ENCODE measurements at places on chromosomes 12 and 14.
A peak's percentile ranks its signal among the peaks of the same experiment; 100 is the strongest.

- DNase-seq = no peak
Observed at GRCh38 chr14:20707622-20708021, 19.1 kb downstream of the ANG start.

DNA sequence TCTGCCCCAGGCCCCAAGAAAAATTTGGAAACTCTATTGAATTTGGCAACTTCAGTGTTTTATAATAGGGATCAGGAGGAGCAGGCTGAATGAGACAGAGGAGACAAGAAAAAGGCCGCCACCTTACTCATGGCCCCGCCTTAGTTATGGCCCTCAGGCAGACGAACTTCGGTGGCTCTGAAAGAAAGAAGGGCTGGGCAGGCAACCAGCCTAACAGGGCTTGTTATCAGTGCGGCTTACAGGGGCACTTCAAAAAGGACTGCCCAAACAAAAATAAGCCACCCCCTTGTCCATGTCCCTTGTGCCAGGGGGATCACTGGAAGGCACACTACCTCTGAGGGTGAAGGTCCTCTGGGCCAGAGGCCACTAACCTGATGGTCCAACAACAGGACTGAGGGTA lies 146.3 kb upstream of the ATF7IP start:
- no peak for DNase-seq

- DNase-seq = no peak
Observed at GRCh38 chr14:51260225-51260624, 20.2 kb downstream of the TMX1 start.

GRCh38 chr12:54628186-54628846 lies 6.4 kb downstream of the LACRT start:
- no peak for DNase-seq

DNA sequence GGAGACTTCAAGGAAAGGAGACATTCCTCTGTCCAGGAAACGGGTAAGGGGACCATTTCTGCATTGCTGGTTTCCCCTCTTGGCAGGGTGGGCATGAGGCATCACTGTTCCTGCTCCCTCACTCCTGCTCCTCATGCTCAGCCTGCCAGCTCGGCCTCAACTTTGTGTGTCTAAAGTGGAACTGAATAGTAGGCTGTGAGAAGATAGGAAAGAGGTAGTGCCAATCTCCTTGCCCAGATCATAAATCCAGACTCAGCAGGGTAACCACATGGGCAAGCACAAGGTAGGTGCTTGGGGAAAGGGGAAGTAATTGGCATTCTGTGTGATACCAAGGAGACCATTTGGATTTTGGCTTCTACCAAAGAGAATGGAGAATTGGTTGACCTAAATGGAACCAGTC lies 2.6 kb downstream of the LTB4R start:
- DNase-seq = no peak

- no peak for DNase-seq
Observed at GRCh38 chr12:39252628-39253027, 190.3 kb downstream of the KIF21A start.

GRCh38 chr12:96044017-96044942 lies 8.9 kb upstream of the LTA4H start:
- peak; percentile 58 for DNase-seq

DNA sequence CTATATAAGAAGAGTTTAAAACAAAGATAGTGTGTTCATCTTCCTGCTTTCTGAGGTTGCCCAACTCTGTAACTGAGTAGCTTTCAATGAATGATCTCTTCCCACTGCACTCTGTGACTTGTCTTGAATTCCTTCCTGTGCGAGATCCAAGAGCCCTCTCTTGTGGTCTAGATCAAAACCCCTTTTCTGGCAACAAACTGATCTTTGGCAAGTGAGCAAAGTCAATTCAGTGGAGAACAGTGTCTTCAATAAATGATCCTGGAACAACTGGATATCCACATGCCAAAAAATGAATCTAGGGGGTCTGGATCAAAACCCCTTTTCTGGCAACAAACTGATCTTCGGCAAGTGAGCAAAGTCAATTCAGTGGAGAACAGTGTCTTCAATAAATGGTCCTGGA lies 8.5 kb downstream of the CFAP54 start:
- DNase-seq = peak; percentile 10

GRCh38 chr12:10119066-10119465 lies 10.9 kb downstream of the CLEC7A start:
- no peak for DNase-seq

DNA sequence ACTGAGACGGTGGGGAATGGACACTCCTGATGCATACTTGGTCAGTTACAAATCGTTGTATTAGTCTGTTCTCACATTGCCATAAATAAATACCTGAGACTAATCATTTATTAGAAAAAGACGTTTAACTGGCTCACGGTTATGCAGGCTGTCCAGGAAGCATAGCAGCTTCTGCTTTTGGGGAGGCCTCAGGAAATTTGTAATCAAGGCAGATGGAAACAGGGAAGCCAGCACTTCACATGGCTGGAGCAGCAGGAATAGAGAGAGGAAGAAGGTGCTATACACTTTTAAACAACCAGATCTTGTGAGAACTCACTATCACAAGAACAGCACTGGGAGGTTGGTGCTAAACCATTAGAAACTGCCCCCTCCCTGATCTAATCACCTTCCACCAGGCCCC lies 418.2 kb downstream of the FLRT2 start:
- DNase-seq = no peak

DNA sequence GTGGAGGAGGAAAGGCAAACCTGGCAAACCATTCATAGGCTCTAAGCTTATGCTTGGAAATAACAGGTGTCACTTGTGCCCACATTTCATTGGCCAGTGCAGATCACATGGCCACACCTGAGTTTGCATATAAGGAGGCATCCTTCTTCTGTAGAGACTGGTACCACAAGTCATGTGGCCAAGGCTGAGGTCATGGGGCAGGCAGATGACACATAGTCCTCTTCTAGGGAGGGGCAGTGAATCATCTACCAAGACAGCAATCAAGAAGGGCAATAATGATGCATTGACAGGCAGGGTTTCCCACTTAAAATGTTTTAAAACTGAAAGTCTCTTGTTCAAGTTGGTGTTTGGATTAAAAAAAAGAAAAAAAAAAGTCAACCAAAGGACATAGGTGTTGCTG lies 77.3 kb downstream of the DAAM1 start:
- DNase-seq = no peak

DNA sequence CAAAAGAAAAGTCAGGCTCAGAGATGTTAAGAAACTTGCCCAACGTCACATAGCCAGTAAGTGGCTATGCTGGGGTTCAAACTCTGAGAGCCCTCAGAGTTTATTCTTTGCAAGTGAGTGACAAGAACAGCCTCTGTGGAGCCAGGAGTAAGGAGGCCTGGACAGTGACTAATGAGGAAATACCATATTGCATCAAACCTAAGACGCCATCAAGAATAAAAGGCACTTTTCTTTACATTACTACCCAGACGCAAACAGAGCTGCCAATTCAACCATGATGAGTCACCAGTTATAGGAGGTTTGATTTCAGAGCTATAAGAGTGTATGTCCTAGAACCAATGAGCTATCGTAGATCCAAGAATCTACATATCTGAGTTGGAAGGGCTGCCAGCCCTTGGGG lies 9.4 kb downstream of the TNFRSF1A start:
- peak; percentile 75 for DNase-seq

DNA sequence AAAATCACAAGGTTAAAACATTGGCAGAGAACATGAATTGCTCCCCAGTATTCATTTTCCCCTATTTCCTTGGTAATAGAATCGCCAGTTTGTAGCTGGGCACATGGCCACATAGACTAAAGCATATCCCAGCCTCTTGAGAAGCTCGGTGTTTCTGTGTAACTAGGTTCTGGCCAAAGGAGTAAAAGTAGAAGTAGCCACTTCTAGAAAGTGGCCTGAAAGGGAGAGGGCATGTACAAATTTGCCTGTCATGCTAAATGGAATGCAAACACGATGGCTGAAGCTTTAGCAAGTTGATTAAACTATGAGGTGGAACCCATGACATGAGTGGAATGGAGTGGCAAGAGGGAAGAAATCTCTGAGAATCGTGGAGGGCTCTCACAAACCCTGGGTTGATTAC lies 173.7 kb upstream of the EGLN3 start:
- DNase-seq = no peak

DNA sequence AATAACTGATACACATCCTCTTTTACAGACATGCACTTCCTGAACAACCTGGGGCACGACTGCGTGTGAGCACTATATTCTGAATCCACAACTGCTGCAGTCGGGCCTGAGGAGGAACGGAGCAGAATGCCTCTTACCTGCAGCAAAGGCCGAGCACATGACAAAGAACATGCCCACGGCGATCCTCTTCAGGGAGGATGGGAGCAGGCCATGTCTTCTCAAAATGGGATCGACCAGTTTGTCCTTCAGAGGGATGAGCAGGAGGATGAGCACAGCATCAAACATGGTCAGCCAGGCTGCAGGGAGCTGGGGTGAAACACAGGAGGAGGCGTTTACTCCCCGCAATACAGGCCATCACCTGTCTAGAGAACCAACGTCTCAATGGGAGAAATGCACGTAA lies 15.1 kb downstream of the SLC15A4 start:
- no peak for DNase-seq

GRCh38 chr12:64749461-64750200 lies 9.6 kb downstream of the GNS start:
- no peak for DNase-seq

DNA sequence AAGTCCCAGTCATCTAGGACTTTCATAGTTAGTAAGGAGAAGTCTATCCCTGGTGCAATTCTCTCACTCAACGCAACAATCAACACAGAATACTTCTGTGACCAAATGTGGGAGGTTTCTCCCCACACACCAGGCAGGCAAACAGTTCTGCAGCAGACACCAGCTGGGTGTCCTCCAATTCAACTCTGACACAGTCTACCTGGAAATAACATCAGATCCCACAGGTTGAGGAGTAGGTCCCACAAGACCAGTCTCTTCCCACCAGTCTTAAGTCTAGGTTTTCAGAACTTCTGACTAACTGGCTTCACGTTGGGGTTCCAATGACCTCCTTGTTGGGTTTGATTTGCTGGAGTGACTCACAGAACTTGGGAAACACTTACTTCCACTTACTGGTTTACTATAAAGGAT lies 14.8 kb downstream of the ACOT6 start:
- DNase-seq = no peak

DNA sequence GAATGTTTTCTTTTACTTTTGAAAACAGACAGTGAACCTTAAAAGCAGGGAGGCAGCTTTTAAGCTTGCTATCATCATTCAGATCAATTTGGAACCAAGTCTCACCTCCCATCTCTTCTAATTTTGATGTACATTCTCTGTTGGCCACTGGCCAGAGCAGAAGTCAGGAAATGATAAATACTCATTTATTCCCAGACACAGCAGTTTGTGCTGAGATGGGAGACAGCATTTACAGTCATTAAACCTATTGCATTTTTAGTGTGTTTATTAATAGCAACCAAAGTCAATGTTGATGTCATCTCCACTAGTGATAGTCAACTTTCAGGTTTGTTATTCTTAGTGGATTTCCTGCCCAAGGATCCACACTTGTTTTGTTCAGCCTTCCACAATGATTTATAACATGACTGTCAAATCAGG lies 320.0 kb upstream of the ATP2B1 start:
- DNase-seq = no peak

- DNase-seq = no peak
Observed at GRCh38 chr12:25986180-25986579, 27.7 kb downstream of the RASSF8 start.

DNA sequence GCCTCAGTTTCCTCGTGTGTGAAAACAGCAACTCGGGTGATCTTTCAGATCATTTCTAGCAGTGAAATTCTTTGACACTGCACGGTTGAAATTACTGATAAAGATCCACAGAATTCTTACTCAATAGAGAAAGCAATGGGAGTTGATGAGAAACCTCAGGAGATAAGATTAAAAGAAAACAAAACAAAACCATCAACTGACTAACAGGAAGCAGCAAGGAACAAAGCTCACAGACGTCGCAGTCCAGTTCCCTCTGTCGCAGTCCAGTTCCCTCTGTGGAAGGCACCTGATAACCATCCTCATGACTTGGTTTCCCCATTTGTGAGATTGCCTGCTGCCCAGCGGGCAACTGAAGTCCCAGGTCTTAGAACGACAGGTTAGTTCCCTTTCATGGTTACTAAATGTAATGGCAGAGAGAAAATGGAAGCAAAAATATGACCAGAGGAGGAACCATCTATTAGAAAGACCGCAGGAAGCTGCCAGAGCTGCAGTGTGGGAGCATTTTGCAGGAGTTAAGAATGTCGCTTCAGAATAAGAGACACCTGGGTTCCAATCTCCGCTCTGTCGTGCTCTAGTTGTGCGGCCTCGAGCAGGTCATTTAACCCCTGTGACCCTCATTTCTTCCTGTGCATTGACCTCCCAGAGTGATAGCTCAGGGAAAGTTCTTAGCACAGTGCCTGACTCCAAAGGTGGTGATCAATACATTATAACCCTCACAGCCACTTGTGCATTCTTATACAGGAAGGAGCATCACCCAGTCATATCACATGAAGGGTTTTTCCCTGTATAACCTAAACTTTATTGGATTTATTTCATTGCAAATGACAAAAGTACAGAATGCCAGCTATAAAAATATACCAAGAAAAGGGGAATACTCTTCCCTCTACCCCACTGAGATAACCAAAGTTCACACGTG lies 5.1 kb upstream of the MED13L start:
- DNase-seq = no peak

- DNase-seq = peak; percentile 2
Observed at GRCh38 chr12:42039176-42039575, 105.5 kb downstream of the GXYLT1 start.

GRCh38 chr12:39846971-39847650 lies 227.5 kb upstream of the ABCD2 start:
- DNase-seq = peak; percentile 42

GRCh38 chr12:47741340-47741703 lies 16.0 kb upstream of the ENDOU start:
- DNase-seq = no peak

DNA sequence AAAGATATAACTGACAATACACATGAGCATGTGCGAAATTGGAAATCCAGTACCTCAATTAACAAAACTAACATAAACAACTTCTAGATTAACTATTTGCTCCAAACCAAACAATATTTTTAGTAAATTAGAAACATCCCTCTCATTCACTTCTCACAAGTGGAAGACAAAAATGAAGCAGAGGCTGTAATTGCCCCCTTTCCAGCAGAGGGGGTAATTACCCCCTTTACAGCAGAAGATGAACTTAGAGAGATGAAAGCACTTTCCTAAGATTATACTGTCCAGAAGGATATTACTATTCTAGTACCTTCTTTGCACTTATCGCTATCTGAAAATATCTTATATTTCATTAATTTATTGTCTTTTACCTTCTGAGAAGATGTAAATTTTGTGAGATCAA lies 1025.2 kb downstream of the FSCB start:
- no peak for DNase-seq

- peak; percentile 59 for DNase-seq
Observed at GRCh38 chr12:22527999-22528398, 16.3 kb downstream of the C2CD5 start.

DNA sequence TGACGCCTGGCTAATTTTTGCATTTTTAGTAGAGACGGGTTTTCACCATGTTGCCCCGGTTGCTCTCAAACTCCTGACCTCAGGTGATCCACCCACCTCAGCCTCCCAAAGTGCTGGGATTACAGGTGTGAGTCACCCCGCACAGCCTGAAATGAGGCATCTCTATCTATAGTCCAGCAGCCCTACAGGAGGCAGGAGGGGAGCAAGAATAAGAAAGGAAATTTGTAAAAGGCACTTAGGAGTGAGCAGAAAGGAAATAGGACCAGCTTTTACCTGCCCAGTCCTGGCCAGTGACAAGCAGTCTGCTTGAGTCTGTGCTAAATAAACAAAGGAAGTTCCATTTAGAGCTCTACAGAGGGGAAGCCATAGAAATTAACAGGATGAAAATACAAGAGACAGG lies 15.0 kb upstream of the PSMA6 start:
- DNase-seq = no peak

Data from fibroblast of gingiva (primary cell).